ENCODE measurements at places on chromosomes 11 and 22.

DNA sequence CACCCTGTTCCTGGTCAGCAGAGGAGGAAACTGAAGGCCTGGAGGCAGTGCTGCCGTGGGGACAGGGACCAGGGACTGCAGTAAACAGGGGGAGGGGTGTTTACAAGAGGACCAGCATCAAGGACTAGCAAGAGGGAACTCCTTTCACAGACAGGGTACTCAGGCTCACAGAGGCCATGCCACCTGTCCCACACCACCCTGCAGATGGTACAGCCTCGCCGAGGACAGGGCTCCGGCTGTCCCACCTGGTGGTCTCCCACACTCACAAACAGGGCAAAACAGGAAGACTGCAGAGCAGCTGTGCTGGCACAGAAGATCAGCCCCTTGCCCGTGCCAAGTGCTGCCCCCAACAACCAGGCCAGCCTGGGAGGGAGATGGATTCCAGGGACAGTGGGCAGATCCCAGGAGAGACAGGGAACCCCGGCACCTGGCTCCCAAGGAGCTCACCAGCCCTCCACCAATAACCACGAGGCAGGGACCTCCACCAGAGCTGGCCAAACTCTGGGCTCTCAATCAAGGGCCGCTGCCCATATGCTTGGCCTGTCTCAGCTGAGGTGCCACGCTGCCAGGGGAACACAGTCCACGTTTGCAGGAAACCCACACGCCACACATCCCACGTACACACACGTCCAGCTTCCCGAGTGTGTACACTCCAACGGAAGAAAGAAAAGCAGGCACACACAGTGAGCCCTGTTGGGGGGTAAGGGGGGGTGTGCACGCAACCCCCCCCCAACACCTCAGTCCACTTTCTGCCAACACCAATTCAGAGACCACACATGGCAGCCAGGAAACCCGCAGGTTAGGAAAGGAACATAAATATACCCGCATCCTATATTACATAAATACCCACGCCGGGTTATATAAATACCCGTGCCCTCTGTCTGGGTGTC is 2.1 kb downstream of the CSNK1E start:
- no peak for DNase-seq

DNA sequence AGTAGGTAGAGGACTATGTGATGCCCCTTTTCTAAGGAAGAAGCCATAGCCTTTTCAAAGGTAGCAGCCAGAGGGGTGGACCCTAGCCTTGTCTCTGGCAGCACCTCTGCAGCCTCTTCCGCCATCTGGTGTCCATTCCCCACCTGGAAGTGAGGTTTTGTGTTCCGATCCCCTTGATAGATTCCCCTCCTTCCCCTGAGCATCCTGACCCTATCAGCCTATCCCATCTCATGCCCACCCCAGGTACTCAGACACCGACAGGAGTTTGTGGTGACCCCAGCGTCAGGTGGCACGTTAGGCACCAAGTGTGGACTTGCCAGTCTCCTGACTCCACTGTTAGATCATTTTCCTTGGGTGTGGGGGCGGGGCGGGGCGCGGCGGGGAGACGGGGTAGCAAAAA is 398 bp upstream of the FAM89B start:
- peak; percentile 68 for DNase-seq

GRCh38 chr11:77776455-77776854 is 44.1 kb downstream of the RSF1 start:
- no peak for DNase-seq

- no peak for DNase-seq
Measured at GRCh38 chr11:12941671-12942070, 67.4 kb upstream of the RASSF10 start.

DNA sequence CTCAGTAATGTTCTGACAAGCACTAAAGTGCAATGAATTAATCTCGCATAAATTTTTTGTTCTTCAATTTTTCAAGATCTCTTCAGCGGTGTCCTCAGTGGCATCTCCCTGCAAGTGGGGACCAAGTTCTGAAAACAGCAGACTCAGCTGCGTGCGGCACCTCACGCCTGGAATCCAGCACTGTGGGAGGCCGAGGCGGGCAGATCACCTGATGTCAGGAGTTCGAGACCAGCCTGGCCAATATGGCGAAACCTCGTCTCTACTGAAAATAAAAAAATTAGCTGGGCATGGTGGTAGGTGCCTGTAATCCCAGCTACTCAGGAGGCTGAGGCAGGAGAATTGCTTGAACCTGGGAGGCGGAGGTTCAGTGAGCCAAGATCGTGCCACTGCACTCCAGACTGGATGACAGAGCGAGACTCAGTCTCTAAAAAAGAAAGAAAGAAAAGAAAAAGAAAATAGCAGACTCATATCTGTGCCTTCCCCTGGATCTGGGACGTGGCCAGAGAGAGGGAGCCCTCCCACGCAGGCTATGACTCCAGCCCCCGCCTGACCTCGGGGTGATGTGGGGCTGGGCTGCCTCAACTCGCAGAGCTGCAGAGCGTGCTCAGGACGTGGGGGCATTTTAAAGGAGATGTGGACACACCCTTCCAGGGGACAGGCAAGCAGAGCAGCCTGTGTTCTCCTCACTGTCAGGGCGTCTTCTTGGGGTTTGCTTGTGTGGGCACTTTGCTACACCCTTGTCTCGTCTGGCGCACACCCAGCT is 346.6 kb downstream of the BRD1 start:
- no peak for DNase-seq

DNA sequence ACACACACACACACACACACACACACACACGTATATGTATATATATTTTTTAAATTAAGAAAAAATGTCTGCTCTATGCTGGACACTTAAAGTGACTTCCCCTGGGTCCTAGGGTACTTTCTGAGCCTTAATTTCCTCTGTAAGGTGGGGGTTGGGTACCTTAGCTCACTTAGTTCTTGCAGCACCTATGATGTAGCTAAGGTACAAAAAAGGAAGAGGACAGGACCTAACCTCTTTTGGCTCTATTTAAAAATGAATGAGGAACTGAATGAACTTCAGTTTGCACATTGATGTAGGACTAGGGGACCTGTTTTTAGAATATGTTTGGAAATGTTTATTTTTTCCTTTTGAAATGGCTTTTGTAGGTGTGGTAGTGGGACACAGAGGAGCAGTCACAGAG is 11.1 kb downstream of the SREBF2 start:
- no peak for DNase-seq

- DNase-seq = no peak
Measured at GRCh38 chr11:82250047-82250446, 483.6 kb downstream of the FAM181B start.

Data from SK-N-DZ (cell line).